Stimulated activated naive CD4-positive, alpha-beta T cell treated with Interleukin-2 at 50 U/mL for 16 hours (primary cell): ENCODE measurements at places on chromosomes 6 and 20.

- no peak for DNase-seq
Observed at GRCh38 chr6:138593909-138594757, 94.8 kb upstream of the NHSL1 start.

- no peak for DNase-seq
Observed at GRCh38 chr6:91149246-91149955, 562.5 kb upstream of the MAP3K7 start.

DNA sequence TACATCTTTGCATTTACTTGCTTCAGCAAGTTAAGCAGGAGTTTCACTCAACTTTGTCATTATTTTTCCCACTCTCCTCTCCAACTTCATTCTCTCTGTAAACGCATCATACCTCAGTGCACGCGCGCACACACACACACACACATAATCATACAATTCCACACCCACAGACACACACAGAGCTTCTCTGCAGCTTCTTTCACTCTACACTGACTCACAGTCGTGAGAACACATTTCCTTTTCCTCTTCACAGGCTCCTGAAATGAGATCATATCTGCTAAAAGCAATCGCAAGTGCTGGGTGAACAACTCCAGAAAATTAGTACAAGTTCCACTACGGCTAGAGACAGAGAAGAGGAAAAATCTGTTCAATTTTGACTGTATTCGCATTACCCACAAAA is 215.4 kb downstream of the PTPRT start:
- no peak for DNase-seq

GRCh38 chr20:31662372-31662854 is 24.7 kb downstream of the COX4I2 start:
- no peak for DNase-seq
